ENCODE measurements at places on chromosomes 2 and 18.

DNA sequence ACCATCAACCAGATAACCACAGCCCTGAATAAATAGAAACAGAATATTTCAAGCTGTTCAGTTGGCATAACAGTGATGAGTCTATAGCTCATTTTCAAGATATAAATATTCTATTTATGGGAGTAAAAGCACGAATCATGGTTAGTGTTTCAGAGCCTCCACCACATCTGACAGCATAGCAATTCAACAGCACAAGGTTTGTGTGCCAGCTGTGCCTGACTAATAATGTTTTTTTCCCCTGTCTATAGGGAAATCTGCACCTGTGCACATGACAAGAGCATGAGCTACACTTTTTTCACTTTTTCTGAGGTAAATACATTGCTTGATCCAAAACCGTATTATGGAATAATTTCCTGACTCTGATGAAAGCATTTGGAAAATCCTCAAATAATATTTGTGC is 251.3 kb downstream of the RPIA start:
- no peak for DNase-seq

- DNase-seq: no peak
These were observed 395.0 kb upstream of the CRIM1 start for GRCh38 chr2:35960596-35960995.

DNA sequence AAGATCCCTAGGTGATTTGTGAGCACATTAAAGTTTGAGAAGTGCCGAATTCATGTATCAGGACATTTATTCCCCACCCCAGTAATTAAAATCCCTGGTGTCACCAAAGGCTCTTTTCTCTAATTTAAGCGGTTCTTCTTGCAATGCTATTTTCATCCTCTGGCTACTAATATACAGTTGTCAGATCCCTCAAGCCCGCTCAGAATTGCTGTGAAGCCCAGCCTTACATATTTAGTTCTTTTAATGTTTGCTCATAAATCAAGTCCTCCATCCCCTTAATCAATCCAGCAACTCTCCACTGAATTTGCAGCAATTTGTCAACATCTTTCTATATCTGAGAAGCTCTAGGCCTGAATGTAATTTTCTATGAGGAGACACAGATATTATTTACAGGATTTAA is 437.9 kb downstream of the PIK3C3 start:
- no peak for DNase-seq

DNA sequence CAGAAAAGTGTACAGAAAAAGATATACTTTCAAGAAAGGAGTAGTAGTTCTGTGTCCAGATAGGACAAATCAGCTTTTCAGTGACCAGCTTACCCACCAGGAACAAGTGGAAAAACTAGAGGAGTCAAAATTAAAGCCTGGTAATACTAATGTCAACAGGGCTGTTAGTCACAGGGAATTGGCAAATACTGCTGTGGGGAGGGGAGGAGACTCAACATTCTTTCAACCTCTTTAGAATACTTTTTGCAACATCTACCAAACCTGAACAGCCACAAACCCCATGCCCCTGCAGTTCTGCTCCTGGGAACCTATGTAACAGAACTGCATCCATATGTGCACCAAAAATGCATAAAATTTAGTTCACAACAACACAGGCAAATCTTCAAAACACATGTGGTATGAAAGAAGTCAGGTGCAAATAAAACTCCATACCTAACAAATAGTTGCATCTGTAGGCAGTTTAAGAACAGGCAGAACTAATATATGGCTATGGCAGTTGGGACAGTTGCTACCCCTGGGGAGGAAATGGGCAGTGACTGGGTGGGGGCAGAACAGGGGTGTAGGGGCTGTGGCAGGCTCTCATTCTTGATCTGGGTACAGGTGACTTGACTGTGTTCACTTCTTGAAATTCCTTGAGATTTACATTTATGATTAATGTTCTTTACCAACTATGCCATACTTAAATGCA is 9.7 kb downstream of the CMPK2 start:
- no peak for DNase-seq

DNA sequence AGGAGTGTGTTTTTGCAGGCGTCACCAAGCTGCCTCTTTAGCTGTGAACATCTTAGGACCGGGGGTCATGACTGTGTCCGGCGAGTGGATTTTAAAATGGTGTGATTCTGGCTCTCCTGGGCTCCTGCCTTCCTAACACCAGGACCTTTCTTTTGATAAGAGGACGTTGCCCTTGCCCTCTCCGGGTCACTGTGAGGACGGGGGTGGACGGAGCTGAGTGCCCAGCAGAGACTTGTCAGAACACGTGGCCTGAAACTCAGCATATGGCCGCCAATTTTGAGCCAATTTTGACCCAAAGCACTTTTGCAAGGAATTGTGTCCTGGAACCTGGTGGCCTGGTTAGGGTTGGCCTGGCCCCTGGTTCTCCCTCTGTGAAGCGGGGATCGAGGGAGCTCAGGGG is 40.2 kb downstream of the RTP5 start:
- no peak for DNase-seq

- no peak for DNase-seq
These were observed 372.0 kb downstream of the KCNJ3 start for GRCh38 chr2:155070489-155070888.

GRCh38 chr2:120243211-120243610 is 9.4 kb upstream of the RALB start:
- DNase-seq: no peak

DNA sequence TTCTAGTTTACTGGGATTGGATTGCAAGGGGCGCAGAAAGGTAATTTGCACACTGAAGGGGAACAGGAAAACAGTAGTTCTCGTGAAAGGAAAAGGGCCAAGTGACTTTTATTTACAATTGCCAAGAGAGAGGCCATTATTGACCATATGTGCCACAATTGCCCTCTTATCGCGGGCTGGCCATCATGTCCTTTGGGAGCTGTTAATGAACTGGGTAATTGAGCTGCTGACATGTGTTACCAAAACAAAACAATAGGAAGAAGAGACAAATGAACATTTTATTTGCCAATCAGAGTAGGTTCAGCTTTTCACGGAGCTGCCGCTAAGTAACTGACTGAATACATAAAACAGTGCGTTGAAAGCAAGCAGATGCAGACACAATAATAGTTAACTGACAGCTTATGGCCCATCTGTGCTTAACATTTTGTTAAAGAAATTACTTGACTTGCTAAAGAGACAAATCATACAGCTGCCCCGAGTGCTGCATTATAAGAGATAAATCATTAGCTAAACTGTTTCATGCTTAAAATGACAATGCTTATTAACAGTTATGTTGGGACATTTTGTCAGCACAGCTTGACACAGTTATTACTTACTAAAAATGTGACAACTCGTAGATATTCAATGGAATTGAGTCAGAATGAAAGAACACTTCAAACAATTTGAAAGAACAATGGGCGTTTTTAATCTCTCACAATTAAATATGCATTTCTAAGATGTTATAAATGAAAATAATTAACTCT is 57.5 kb downstream of the PAX3 start:
- peak; percentile 36 for DNase-seq

GRCh38 chr18:61855449-61856378 is 37.1 kb downstream of the RNF152 start:
- no peak for DNase-seq

- DNase-seq: no peak
These were observed 94.6 kb downstream of the MC4R start for GRCh38 chr18:60277855-60278480.

- peak; percentile 71 for DNase-seq
These were observed 300.0 kb upstream of the SMIM21 start for GRCh38 chr18:75727456-75727855.

DNA sequence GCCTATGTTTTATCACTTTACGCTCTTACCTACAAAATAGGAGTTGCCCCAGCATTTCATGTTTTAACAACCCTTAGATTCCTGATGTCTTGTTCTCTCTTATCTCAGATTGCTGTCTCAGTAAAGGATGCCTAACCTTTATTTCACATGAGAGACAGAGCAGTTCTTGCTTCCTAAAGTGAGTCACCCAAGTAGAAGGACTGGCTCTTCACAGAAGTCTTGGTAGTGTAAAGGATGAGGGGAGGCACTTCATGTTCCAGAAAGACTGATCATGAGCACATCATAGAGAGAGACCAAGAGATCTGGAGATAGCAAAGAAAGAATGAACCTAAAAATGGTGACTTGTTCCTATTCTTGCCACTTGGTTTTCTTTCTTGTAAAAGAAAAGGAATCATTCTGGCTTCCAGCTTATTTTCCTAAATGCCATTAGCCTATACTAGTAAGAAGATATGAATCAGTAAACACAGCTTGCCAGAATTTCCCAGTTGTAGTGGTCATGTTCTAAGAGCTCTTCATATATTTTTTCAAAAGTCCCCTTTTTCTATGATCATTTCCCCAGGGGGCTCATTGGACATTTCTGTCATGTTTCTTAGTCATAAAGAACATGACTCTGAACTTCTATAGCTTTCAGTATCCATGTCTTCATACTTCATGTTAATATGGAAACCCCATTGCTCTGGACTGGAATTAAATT is 54.9 kb downstream of the MAPRE2 start:
- no peak for DNase-seq

DNA sequence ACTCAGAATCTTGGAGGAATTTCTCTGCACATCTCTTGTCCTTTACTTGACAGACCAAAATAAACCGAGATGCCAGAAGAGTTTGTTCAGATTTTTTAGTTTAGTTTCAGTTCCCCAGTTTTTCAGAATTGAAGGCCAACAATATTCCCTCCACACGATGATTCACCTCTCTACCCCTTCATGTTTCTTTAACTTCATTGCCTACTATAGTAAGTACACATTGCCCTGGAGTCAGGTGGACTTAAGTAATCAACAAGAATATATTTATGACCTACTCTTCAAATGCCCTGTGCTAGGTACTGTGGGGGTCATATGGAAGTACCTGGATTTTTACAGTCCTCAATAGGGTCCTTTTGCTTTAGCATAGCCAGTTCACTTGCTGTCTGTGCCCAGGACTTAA is 79.6 kb upstream of the CTLA4 start:
- no peak for DNase-seq

DNA sequence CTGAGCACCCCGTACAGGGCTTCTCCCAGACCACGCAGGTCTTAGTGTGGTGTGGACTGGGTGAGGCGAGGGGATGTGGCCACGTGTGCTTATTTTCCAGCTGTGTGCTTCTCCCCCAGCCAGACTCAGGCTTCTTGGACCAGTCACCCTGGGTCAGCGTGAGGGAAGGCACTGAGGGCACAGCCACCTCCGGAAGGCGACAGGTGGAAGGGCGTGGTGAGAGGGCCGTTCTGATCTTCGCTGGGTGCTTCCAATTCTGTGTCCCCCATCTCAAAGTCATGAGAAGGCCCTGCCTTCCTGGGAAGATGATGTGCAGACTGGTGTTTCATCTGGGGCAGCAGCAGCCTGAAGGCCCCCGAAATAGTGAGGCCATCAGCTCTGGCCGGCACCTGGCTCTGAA is 169.7 kb upstream of the MYCN start:
- DNase-seq: no peak

GRCh38 chr2:62934517-62934916 is 116.1 kb upstream of the OTX1 start:
- DNase-seq: no peak

- DNase-seq: no peak
These were observed 16.0 kb upstream of the CATIP start for GRCh38 chr2:218340656-218341055.

DNA sequence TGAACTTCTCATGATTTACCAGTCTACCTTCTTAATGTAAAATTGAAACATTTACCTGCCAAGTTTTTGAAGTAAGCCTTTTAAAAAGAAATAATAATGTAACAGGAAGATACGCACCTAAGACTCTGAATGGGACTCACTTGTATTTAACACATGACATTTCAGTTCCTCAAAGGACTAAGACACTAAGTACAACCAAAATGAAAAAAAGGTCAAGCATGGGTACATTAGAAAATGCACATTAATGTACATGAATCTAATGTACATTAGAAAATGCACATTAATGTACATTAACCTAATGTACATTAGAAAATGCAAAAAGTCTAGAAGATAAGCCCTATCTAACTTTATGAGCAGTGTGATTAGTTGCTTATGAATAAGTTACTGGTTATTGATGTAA is 69.3 kb upstream of the FZD5 start:
- DNase-seq: no peak

DNA sequence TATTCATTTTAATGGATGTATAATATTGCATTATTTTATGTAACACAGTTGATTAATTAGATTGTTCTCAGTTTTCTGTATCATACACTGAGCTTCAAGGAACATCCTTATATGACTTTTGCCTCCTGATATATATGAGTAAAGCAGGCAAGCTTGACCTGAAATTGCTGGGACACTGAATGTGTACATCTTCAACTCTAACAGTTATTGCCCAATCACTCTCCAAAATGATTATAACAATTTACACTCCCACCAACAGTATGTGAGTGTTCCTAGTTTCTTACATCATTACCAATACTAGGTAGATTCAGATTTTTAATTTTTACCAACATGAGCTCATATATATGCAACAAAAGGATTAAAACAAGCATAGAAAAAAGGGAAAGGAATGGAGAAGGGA is 379.4 kb downstream of the SETBP1 start:
- DNase-seq: no peak

GRCh38 chr2:218781691-218782527 is at the start of gene CYP27A1:
TSS of gene CYP27A1 (plus strand) at chr2:218782147. CDS start at chr2:218782183, 36 bp downstream.
- DNase-seq: peak; percentile 50

DNA sequence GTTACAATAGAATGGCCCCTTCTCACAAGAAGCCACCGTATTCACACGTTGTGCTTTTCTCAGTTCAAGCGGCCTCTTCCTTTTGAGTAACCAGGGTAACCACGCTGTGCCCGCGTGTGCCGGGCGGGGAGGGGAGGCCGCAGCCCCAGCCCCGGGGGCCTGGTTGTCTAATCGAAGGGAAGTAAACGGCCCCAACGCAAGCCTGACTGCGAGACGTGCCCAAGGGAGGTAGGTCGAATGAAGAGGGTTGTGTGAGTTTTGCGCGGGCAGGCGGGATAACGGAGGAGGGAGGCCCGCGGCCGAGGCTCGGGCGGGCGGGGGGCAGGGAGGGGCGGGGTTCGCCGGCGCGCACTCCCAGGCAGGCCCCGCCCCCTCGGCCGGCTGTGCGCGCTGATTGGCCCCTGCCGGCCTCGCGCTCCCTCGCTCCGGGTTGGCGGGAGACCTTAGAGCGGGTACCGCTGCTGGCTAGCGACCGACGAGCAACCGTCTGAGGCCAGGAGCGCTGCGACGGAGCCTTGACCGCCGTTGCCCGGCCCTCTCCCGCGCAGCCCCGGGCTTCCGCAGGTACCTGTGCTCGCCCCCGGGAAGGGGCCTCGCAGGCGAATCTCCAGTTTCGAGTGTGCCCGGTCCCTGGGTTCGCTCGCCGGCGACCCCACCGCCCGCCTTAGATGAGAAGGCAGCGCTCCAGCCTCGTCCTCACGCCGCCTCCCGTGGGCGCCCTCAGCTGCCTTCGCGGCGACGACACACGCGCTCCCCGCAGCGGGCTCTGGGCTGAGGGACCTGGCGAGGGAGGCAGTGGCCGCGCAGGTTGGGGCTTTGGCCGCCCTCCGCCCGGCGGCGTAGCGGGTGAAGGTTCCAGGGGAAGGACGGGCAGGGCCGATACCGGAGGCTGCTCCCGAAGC is at the start of gene SPDYA:
SPDYA (plus strand) TSS at position 451 of the 902 bp plus-strand sequence. CDS start 5,181 bp downstream, outside the sequence.
- peak; percentile 88 for DNase-seq

- DNase-seq: no peak
These were observed 592 bp upstream of the MARS2 start for GRCh38 chr2:197704434-197705120.

GRCh38 chr2:198077477-198077876 is 273.1 kb downstream of the PLCL1 start:
- no peak for DNase-seq

GRCh38 chr2:72095364-72095763 is 52.3 kb downstream of the CYP26B1 start:
- DNase-seq: no peak

Data from glutamatergic neuron (in vitro differentiated cells).